ENCODE measurements at places on chromosomes 7 and 10.

DNA sequence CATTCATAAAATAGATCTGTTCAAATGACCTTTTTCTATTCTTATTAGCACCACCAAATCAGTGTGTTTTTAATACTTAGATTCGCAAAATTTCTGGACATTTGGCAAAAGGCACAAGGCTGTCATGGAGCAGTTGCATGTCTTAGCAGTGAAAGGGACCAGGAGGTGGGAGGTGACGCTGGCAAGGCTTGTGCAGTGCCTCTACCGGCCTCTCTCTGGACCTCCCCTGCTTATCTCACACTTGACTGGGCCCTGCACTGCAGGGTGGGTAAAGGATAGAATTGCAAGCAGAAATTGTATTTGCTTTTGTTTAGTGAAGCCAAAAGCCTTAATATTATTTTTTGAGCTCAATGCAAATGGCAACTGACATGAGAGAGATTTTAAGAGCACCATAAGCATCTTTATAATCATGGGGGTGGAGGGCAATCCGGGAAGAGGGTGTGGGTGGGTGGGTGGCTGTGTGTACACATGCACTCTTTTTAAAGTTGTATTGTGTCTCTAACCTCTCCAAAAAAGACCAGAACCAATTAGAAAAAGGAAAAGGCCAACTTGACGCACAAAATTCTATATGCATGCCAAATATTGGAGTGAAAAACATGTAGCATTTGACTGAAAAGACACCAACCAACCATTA, 106.3 kb downstream of the WNT2 start:
- DNase-seq: no peak

DNA sequence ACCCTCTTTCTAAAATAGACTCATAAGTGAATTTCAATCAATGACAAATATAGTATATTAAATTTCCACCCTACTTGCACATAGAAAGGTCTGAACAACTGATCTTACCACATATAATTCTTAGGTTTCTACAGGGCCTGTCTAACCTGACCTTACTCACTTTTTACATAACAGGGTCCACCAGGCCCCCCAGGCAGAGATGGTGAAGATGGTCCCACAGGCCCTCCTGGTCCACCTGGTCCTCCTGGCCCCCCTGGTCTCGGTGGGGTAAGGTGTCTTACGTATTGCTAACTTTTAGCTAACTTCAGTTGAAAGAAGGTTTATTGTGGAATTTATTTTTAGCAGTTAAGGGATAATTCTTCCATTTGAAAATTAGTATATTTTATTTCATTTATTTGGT, 5.3 kb downstream of the COL1A2 start:
- no peak for DNase-seq

DNA sequence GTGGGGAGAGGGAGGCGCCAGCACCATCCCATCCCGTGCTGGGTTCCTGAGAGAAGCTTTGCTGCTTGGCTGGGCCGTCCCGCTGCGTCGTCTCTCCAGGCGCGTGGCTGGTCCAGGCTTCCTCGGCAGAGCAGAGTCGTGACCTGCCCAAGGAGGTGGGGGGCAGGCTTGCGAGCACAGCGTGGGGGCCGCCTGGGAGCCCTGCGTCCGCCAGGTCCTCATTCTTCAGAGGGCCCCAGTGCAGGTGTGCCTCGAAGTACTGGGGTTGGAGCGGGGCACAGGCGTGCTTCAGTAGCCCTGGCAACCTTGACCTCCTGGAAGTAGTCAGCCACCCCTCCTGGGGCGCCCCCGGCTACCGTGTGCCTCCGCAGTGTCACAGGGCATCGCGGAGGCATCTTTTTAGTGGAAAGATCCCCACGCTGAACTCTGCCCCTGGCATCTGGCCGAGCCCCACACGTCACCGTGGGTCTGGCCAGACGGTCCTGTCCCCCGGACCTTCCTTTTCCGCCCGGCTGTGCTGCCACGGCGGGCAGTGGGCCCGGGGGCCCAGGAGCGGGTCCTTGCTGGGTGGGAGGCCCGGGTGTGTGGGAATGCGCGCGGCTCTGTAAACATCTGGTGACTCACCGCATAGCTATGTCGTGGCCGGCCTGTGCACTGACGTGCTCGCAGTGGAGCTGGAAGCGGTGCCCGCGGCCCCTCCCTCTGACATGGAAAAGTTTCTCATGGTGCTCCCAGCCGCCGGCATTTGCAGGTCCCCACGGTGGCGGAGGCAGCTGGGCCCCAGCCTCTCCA, 6.4 kb downstream of the MAFK start:
- DNase-seq: no peak

- DNase-seq: no peak
Measured at GRCh38 chr10:130932326-130933007, 379.1 kb downstream of the TCERG1L start.

GRCh38 chr7:16393862-16394422, 27.4 kb downstream of the CRPPA start:
- no peak for DNase-seq

- no peak for DNase-seq
Measured at GRCh38 chr7:19116121-19117090, 1.0 kb downstream of the TWIST1 start.

- DNase-seq: no peak
Measured at GRCh38 chr10:118990326-118990725, 39.2 kb upstream of the NANOS1 start.

DNA sequence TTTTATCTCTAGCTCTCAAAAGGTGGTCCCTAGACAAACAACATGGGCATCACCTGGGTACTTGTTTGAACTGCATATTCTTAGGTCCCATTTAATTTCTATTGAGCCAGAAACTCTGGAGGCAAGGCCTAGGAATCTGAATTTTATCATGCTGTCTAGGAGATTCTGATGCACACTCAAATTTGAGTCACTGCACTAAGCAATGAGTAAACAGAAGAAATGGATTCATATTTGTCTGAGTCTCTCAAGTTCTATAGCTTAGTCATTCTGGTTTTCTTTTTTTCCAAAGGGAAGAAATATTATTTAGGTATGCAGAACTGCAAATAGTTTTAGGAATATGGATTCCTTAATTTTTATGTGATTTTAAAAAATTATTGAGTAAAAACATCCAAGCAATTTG, 185.5 kb downstream of the SEMA3A start:
- no peak for DNase-seq

DNA sequence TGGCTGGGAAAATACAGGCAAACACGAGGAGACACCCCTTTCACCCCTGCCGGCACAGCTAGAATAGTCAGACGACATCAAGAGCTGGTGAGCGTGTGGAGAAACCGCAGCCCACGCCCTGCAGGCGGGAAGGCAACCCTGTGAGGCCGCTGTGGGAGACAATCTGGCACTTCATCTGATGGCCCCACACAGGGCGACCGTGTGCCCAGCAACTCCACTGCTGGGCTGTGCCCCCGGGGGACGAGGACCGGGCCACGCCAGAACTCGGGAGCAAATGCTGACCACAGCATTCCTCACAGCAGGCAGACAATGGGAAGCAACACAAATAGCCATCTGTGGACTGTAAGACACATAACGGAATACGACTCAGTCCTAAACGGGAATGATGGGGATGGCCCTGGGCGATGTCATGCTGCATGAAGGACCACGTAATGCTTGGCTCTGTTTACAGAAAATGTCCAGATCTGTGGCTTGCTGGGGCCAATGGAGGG, 58.9 kb downstream of the CFAP46 start:
- DNase-seq: no peak

GRCh38 chr7:55056577-55057480, 38.0 kb downstream of the EGFR start:
- DNase-seq: no peak

DNA sequence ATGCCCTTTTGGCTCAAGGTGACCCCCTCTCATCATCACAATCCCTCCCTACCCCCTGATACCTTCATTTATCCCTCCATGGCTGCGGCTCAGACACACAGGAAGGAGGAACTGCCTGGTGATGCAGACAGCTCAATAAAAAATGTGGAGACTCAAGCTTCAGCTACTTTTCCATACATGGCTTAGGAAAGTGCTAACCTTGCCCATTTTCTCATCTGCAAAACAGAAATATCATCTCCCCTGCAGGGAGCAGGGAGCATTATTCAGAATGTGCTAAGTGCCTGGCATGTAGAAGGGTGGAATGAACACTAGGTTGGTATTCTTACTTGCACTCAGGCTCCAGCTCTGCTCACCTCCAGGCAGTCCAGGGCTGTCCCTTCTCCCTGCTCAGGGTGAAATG, 23.8 kb downstream of the CXCL12 start:
- no peak for DNase-seq

DNA sequence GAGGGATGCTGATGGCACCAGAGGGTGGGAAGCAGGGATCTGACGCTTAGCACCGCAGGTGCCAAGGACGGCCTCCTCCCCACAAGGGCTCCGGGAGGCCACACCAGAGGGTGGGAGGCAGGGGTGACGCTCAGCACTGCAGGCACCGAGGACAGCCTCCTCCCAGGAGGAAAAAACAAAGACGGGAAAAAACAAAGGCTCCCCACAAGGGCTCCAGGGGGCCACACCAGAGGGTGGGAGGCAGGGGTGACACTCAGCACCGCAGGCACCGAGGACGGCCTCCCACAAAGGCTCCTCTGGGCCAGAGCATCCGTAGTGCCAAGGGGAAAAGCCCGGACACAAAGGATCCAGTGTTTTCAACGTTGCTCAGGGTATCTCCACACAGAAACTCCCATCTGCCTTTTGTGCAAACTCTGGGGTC, 25.6 kb downstream of the DIP2C start:
- no peak for DNase-seq

DNA sequence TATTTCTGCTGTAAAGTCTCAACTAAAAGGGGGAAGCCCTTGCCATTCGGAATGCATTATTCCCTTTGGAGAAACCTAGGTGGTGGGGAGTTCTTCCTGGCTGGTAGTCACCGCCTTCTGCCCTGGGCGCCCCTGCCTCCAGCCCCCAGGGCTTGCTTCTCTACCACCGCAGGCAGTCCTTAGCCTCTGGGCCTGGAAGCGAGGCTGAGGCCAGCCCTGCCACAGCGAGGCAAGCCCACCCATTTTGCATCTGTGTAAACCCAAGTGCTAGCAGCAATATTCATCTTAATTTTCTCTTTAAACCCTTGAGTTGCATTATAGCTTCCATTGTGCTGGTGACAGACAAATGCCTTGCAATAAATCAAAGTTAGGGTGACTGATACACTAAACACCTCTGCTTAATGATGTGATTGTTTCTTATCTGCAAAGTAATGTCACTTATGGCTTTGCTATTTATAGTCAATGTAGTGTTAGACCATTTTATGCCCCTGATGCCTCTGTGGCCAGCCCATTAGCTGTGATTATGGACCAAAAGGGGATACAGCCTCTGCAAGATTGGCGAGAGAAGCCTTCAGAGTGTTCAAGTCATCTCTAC, 26.2 kb upstream of the MGMT start:
- DNase-seq: no peak

DNA sequence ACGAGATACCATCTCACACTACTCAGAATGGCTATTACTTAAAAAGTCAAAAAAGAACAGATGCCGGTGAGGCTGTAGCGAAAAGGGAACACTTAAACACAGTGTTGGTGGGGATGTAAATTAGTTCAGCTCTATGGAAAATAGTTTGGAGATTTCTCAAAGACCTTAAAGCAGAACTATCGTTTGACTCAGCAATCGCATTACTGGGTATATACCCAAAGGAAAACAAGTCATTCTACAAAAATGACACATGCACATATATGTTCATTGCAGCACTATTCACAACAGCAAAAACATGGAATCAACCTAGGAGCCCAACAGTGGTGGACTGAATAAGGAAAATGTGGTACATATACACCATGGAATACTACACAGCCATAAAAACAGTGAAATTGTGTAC, 56.9 kb downstream of the SAMD9 start:
- DNase-seq: no peak

DNA sequence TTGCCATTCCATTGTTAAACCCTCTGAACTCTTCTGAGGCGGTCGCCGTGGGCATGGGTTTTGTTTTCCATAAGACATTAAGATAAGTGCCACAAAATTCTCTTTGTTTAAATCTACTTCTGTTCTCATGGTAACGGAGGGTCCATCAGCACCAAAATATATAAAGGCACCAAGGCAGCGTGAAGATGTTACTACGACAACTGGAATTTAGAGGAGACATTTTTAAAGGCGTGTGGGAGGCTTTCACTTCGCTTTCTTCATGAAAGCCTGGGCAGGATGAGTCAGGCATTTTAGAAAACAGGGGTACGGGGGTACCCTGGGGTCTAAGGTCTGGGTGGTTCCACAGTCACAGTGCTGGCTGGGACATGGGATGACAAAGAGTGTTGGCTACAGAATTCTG, 34.0 kb downstream of the SMKR1 start:
- no peak for DNase-seq

- DNase-seq: no peak
Measured at GRCh38 chr10:80444124-80444523, 10.0 kb upstream of the TSPAN14 start.

DNA sequence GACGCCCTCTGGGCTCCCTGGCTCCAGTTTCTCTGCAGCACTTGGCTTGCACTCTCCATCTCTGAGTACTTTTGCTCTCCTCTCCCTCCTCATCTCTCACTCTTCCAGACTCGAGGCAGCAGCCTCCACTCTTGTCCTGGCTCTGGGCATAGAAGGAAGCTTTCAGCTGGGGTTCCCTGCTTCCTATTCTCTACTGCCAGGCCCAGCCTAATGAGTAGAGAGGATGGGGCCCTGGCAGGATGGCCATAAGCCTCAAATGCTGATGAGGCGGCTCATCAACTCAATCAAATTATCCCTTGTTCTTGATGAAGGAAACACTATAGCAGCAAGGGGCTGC, 55.8 kb downstream of the NEURL1 start:
- no peak for DNase-seq

GRCh38 chr10:36068542-36068941, 426.4 kb upstream of the FZD8 start:
- no peak for DNase-seq

DNA sequence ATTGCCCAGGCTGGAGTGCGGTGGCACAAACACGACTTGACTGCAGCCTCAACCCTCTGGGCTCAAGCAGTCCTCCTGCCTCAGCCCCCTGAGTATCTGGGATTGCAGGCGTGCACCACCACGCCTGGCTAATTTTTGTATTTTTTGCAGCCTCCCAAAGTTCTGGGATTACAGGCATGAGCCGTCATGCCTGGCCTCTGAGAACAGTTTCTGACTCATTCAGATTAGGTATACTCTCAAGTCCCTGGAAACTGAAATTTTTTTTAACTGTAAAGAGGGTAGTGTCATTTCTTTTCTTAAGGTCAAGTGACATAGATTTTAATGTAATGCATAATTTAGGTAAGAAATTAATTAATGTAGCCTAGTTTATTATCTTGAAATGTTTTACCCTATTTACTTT, 104.7 kb downstream of the SEPTIN7 start:
- no peak for DNase-seq

DNA sequence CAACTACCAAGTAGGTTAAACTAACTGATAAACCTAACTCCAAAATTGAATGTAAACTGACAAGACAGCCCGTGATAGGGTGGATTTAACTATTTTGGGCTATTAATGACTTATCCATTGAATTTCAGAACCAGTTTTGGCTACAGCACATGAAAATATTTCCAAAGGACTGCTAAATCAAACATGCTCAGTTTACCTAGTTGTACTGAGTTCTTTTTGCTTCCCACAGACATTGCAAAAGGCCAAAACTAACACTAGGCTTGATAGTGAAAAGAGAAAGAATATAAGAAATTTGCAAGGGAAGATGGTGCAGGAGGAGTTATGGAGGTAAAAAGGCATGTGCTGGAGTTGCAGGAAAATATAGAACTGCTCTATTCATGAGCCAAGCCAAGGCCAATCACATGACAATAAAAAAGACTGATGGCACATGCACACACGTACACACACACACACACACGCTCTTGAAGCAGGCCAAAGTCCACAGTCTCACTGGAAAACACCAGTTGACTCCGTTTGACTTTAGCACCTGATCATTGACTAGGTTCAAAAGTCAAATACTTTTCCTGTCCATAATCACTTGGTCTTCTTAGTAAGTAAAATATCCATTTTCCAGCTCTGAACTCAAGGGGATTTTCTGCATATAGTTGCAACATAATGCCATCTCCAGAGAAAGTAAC, 76.0 kb upstream of the AGBL3 start:
- DNase-seq: no peak

Measured in stimulated activated CD4-positive, alpha-beta T cell treated with anti-CD3 and anti-CD28 coated beads, Interleukin-1b, Interleukin-23, amount 100 ng/mL, for 1 hour (primary cell).